ENCODE measurements at places on chromosomes 12 and 14. TPM values are rescaled to one million over a fixed set of nuclear protein-coding genes. Genes with fewer than 3 reads are reported as not detected.

CACNA1C gene
- under 0.01 TPM for total RNA-seq

CLEC14A gene
- 339 TPM for total RNA-seq

CKB gene
- total RNA-seq = 6.3 TPM

CMA1 gene
- total RNA-seq = not detected

BDKRB2 gene
- 2.5 TPM for total RNA-seq

DCAF5 gene
- total RNA-seq = 9.9 TPM

TIMM9 gene
- 12.5 TPM for total RNA-seq

TMX1 gene
- total RNA-seq = 33.5 TPM

TAS2R20 gene
- total RNA-seq = 1.6 TPM

NTS gene
- under 0.01 TPM for total RNA-seq

BCL2L14 gene
- not detected for total RNA-seq

TSPAN8 gene
- total RNA-seq = not detected

PXMP2 gene
- 26.1 TPM for total RNA-seq

TAS2R9 gene
- total RNA-seq = 0.13 TPM

POTEG gene
- total RNA-seq = not detected

GPR84 gene
- 0.16 TPM for total RNA-seq

AMN gene
- under 0.01 TPM for total RNA-seq

RBP5 gene
- 0.38 TPM for total RNA-seq

NR2C1 gene
- 35.5 TPM for total RNA-seq

RBMS2 gene
- total RNA-seq = 65.6 TPM

TMED10 gene
- total RNA-seq = 250 TPM

LRFN5 gene
- under 0.01 TPM for total RNA-seq

JPH4 gene
- under 0.01 TPM for total RNA-seq

SPTB gene
- total RNA-seq = under 0.01 TPM

OR4K2 gene
- not detected for total RNA-seq

SYT10 gene
- not detected for total RNA-seq

SLC2A13 gene
- 2.6 TPM for total RNA-seq

ABHD12B gene
- not detected for total RNA-seq

CLEC4A gene
- total RNA-seq = 0.19 TPM

CCDC177 gene
- not detected for total RNA-seq

MAP3K9 gene
- 0.13 TPM for total RNA-seq

SIRT4 gene
- total RNA-seq = 1.1 TPM

GALNT4 gene
- total RNA-seq = 14.0 TPM

MYL6 gene
- 3,963 TPM for total RNA-seq

FGF6 gene
- not detected for total RNA-seq

TMPRSS12 gene
- not detected for total RNA-seq

GRIP1 gene
- not detected for total RNA-seq

RASAL1 gene
- total RNA-seq = not detected

KRT2 gene
- not detected for total RNA-seq

OR4L1 gene
- not detected for total RNA-seq

TOMM20L gene
- total RNA-seq = not detected

RASSF8 gene
- total RNA-seq = 40.6 TPM

EPYC gene
- not detected for total RNA-seq

SSPN gene
- total RNA-seq = under 0.01 TPM

G2E3 gene
- 13.1 TPM for total RNA-seq

IGF1 gene
- total RNA-seq = 0.65 TPM

TPH2 gene
- total RNA-seq = not detected

RNASE7 gene
- not detected for total RNA-seq

SMARCC2 gene
- total RNA-seq = 38.0 TPM

RPGRIP1 gene
- 0.19 TPM for total RNA-seq

ARID2 gene
- 26.5 TPM for total RNA-seq

TSHR gene
- total RNA-seq = not detected

WSCD2 gene
- total RNA-seq = not detected

Measured in bladder microvascular endothelial cell (primary cell).